Liver (tissue), 10 donors: ENCODE measurements at places on chromosomes 5 and 9.

DNA sequence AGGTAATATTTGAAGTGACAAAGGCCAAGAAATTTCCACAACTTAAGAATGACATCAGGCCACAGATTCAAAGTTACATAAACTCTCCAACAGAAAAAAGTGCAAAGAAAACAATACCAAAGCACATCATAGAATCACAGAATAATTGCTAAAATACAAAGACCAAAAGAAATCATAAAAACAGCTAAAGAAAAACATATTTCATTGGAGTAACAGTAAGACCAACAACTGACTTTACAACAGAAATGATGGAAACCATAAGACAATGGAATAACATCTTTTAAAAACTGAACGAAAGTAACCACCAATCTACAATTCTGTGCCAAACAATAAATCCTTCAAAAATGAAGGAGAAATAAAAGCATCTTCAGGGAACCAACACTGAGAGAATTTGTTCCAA, 38.3 kb downstream of the ZDHHC21 start:
- no peak for DNase-seq

DNA sequence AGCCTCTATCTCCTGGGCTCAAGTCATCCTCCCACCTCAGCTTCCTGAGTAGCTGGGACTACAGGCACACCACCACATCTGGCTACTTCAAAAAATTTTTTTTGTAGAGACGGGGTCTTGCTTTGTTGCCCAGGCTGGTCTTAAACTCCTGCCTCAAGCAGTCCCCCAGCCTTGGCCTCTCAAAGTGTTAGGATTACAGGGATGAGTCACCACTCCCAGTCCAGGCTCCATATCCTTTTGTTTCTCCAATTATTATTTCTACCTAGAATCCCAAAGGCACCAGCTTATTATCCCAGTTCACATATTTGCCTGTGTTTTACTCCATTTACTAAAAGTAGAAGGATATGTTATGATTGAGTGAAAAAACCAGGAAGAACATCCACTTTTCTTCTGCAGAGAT, 84.9 kb downstream of the TEK start:
- no peak for DNase-seq

GRCh38 chr9:36937951-36938350, 96.1 kb downstream of the PAX5 start:
- no peak for DNase-seq

- no peak for DNase-seq
Observed at GRCh38 chr9:5764130-5764868, 68.6 kb downstream of the ERMP1 start.

DNA sequence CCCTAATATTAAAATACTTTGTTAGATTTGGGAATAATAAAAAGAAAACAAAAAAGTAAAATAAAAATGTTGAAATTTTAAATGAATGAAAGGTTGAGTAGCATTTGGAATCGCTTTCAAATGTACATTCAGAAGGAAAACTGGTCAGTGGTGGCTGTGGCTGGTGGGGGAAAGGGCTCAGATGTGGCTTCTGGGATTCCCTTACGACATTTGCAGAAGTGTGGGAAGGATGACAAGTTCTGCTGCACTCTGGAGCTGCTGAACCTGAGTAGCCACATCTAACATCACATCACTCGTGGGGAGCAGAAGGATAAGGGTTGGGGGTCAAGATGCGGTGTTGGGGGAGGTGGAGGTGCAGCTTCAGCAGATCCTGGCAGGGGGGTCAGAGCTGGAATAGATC, 25.6 kb upstream of the CAST start:
- no peak for DNase-seq

DNA sequence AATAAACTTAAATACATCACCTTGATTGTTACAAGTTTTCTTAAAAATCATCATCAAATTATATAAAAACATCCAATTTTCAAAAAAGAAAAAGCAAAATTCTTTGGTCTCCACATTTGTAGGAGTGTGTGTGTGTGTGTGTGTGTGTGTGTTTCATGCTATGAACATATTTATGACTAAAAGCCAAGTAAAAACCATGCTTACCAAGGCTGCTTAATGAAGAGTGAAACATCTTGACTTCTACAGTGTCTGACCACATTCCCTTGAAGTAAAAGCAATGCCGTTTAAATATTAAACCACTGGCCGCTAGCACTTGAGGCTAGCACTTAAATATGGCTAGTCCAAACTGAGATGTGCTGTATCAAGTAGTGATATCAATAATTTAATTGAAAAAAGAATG, 549.1 kb upstream of the CCNG1 start:
- no peak for DNase-seq

DNA sequence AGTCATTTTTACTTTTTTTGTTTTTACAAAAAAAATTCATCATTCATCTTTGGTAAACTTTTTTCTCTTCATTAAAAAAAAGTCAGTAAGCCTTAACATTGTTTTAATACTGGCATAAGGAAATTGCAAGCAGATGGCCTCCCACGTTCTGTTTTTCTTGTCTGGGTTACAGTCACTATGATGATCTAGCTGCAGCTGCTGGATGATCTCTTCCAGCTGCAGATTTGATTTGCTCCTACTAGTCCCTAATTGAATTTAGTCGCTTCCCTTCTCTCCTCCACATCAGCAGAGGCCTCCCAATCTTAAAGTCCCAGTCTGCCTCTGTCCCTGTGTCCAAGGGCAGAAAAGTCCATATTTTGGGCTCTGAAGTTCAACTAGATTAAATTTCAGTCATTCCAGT, 106.8 kb upstream of the PTGER4 start:
- DNase-seq = no peak

DNA sequence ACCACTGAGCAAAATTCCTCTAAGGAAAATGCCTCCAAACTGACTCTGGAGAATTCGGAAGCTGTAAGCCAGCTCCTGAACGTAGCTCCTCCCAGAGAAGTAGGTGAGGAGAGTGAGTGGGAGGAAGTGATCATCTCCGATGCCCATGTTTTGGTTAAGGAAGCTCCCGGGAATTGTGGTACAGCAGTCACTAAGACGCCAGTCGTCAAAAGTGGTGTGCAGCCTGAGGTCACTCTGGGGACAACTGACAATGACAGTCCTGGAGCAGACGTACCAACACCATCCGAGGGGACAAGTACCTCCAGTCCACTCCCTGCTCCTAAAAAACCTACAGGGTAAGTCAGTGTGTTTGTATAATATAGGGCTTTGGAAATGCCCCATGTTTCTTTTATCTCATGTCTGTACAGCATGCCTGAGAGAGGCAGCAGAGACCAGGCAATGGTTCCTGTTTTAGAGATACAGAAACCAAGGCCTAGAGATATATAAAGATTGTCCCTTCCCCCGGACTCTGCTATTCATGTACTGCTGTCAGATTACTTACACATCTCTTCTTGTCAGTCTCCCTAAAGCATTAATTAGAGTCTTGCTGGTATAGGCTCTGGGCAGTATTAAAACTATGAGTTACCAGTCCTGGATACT, 23.9 kb downstream of the HMGXB3 start:
- no peak for DNase-seq

DNA sequence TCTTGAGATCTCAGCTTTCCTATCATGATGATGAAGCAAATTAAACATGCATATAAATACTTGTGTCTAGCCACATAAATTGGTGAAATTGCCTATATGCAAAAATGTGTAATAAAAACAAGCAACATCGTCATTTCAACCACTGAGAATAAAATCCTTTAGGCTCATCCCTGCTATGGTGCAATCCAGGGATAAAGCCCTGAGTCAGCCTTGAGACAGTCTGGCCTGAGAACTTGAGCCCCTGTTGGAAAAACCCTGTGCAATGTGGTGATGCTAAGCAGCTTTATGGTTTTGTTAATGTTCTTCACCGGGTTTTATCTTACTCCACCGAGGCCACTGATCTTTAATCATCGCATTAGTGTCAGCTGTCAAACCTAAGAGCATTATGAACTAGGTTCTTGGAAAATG, 170.5 kb downstream of the DCP2 start:
- no peak for DNase-seq

DNA sequence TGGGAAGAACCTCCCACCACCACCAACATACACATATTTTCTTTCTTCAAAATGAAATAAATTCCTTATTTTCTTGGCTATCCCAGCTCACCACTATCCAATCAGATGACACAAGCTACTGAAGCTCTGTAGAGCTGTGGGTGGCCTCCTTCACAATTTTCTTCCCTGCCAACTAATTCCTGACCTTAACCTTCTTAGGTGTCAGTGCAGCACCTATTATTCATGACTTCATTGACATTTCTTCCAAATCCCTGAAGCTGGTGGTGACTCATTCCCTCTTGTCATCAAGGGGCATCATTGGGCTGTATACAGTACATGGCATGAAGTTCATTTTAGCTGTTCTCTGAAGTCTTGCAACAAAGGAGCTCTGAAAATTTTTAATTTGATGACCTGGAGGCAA, 42.0 kb upstream of the ADRA1B start:
- no peak for DNase-seq

DNA sequence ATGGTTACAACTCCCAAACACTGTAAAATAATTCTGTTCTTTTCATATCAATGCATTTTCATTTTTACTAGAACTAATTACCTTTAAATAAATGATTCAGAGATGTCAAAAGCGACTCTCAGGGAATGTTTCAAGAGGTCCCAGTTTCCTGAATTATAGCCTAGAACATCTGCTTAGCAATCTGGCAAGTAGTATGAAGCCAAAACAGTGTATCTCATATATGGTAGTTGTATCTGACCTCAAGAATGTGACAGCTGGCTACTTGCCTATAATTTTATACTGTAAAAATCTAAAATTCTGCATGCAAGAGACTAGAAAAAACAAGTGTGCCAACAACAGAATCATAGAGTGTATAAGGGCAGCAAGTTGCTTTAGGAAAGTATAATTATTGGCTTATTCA, 187.7 kb upstream of the POU5F2 start:
- DNase-seq = no peak

GRCh38 chr9:6902423-6902822, 144.7 kb downstream of the KDM4C start:
- no peak for DNase-seq

GRCh38 chr9:16396389-16396788, 474.1 kb downstream of the BNC2 start:
- no peak for DNase-seq

GRCh38 chr9:107807183-107807582, 317.6 kb upstream of the KLF4 start:
- DNase-seq = no peak

DNA sequence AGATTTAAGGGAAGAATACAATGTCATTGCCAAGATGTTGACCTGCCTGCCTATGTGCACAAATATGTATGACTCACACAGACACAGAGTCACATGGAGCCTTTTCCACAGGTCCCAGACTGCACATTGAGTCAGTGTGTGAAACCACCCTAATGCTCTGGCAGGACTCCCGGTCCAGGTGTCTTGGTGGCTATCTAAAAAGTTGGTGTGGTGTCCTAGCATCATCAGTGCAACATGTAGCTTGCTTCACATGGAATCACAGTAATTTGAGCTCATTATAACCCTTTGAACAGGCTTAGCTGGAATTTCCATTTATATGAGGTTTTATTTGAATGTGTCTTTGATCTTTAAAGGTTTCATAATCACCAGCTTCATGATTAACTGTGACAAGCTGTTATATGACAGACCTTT, 10.7 kb downstream of the IFNA5 start:
- DNase-seq = no peak

- DNase-seq = no peak
Observed at GRCh38 chr9:137556069-137556838, 4.6 kb downstream of the MRPL41 start.

DNA sequence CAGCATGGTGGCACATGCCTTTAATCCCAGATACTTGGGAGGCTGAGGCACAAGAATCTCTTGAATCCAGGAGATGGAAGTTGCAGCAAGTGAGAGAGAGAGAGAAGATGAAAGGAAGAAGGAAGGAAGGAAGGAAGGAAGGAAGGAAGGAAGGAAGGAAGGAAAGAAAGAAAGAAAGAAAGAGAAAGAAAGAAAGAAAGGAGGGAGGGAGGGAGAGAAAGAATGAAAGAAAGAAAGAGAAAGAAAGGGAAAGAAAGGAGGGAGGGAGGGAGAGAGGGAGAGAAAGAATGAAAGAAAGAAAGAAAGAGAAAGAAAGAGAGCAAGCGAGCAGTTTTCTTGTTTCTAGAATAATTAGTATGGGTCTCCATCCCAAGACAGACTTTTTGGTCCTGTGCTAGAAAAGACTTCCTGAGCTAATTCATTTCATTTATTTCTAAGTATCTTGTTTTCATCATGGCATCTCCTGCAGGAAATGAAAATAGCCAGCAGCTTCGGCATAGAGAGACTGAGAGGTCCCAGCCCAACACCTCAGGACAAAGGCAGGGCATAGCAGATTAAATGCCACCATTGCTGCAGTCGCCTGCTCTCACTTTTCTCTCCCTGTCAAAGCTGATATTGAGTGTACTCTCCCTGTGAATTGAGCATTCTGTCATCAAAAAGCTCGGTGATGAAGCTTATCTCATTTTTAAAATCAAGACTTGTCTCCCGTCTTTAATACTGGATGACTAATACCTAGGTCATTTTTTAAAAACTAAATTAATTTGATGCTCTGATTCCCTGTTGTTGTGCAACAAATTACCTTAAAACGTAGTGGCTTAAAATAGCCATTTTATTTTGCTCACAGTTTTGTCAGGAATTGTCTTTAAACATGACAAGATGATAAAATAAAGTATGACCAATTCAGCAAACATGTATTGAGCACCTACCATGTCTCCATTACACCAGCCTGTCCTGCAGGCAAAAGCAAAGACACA, 91.8 kb upstream of the ADRA1B start:
- no peak for DNase-seq

DNA sequence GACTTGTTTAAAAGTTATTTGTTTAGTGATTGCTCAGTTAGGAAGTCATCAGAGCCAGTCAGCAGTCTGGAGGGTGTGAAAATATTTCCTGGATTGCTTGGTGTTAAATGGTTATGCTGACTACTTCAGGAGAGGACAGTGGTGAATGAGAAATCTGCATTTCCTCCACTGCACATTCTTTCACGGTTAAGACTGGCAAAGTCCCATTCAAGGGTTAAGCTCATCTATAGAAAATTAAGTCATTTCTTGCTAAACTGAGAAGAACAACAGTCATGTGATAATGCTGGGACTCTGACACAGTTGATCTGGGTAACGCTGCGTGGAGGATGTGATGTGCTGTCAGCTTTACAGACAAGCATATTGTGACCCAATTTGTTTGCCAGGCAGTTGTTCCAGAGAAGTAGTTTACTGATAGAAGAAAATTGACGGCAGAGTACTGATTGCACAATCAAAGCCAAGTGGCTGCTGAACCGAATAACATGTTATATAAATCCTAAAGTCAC, 80.4 kb downstream of the GRAMD2B start:
- DNase-seq = no peak

GRCh38 chr9:70601000-70601951, 186.8 kb upstream of the KLF9 start:
- DNase-seq = peak; percentile 36
